ENCODE measurements at places on chromosomes 16 and 17. TPM values are rescaled to one million over a fixed set of nuclear protein-coding genes. Genes with fewer than 3 reads are reported as not detected.

Gene LRRC37A2
- 25.6 TPM for polyA plus RNA-seq

Gene RCVRN
- polyA plus RNA-seq = 0.37 TPM

Gene DHRS7C
- polyA plus RNA-seq = not detected

Gene LYRM9
- polyA plus RNA-seq = 19.4 TPM

Gene FN3K
- 24.8 TPM for polyA plus RNA-seq

Gene PRSS36
- polyA plus RNA-seq = 1.4 TPM

Gene TRIM72
- 0.07 TPM for polyA plus RNA-seq

Gene TMIGD1
- polyA plus RNA-seq = 0.78 TPM

DNA sequence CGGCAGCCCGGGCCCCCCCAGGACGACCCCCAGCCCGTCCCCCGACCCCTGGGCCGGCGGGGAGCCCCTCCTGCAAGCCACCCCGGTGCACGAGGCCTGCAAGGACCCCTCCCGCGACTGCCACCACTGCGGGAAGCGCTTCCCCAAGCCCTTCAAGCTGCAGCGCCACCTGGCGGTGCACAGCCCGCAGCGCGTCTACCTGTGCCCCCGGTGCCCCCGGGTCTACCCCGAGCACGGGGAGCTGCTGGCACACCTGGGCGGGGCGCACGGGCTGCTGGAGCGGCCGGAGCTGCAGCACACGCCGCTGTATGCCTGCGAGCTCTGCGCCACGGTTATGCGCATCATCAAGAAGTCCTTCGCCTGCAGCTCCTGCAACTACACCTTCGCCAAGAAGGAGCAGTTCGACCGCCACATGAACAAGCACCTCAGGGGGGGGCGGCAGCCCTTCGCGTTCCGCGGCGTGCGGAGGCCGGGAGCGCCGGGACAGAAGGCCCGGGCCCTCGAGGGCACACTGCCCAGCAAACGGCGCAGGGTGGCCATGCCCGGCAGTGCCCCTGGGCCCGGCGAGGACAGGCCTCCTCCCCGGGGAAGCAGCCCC is 15.6 kb upstream of the ZFPM1 start:
- DNase-seq = no peak

DNA sequence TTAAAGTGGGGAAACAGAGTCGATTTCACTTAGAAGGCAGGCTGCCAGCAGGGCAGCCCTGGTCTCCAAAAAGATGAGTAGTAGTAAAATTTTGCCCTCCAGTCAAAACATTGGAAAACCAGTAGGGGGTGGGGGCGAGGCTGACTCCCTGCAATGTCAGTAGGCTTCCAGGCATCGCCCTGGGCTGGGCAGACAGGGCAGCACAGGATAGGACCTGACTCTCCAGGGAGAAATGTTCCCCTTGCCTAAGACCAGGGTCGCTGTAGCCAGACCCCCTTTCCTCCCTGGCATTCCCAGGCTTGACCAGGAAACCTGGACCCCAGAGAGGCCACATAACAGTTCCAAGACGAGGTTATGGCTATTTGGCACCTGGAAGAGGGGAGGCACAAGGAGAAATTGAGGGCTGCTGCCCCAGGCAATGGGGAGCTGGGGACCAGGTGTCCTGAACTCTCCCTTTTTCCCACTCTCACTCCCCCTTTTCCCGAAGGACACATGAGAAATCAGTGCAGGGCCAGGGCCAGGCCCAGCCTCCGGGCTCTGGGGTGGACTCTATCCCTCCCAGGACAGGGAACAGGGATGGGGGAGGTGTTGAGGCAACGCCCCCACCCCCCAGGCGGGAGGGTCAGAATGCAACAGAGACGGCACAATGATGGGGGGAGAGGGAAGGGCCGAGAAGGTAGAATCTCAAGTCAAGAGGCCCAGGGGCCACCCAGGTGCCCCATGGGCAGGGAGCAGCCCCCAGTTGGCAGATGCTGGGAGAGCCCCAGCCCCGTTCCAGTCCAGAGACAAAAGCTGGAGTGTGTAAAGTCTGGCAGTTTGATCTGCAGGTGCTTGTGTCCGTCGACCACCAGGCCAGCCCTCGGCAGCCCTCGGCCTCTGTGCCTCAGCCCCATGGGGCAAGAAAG is 4.5 kb upstream of the SAMD14 start:
- DNase-seq = no peak

- no peak for DNase-seq
Observed at GRCh38 chr17:64500862-64501765, 4.3 kb upstream of the POLG2 start.

DNA sequence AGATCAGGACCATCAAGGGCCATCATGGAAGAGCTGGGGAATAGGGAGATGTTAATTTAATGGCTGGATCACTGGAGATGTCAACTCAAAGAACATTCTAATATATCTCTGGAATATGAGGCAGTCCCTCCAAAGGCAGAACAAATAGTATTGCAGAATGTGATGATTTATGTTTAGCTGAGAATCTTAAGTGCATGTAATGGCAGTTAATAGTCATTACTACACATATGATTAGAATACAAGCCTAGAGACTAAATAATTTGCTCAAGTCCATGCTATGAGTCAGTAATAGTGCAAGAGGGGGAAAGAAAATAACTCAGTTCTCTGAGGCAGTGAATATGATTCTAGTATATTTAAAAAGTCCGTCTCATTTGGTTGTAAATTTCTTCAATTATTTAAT is 32.3 kb downstream of the SNTB2 start:
- DNase-seq = no peak

GRCh38 chr17:74945543-74945942 is 9.8 kb downstream of the OTOP3 start:
- DNase-seq = no peak

- DNase-seq = no peak
Observed at GRCh38 chr16:23801378-23801777, 34.4 kb upstream of the PRKCB start.

DNA sequence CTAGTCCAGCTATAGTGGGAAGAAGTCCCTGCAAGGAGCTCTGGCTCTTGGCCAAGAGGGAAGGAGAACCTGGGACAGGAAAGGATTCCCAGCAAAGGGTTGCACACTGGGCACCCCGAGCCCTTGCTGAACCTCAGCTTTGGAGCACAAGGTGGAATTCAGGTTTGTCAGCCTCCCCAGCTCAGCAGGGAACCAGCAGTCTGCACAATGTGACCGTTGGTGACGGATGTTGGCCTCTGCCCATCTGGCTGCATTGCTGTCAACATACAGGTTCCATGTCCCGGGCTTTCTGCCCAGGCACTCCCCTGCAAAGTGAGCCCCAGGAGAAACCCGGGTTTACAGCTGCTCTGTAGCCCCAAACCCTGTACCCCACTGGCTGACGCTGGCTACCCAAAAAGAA is 6.7 kb downstream of the RPRML start:
- DNase-seq = no peak

DNA sequence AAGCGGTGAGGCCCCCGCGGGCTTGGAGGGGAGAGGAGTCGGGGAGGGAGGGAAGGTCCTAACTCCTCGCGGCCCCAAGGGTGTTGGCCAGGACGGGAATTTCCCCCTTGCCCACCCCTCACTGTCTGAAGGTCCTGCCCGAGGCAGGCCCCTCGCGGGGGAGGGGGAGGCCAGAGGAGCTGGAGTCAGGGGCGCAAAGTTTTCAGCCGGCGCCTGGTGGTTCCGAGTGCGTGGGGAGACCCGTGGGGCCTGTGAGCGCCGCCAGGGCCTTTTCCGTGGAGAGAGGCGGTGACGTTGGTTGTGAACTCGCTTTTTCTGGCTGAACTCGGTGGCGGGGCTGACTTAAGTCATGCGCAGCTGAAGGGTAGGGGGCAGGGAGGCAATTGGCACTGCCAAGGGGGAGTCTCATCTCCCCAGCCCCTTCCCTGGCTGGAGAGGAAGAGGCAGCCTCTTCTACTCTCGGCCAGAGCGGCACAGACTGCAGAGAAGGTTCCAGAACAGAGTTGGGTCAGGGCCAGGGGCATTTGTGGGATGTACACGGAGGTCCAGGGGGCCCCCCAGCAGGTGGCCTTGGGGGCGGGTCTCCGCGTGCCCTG is 1.5 kb downstream of the CACNA1H start:
- DNase-seq = no peak

GRCh38 chr17:73228748-73229236 is 32.9 kb downstream of the CPSF4L start:
- no peak for DNase-seq

DNA sequence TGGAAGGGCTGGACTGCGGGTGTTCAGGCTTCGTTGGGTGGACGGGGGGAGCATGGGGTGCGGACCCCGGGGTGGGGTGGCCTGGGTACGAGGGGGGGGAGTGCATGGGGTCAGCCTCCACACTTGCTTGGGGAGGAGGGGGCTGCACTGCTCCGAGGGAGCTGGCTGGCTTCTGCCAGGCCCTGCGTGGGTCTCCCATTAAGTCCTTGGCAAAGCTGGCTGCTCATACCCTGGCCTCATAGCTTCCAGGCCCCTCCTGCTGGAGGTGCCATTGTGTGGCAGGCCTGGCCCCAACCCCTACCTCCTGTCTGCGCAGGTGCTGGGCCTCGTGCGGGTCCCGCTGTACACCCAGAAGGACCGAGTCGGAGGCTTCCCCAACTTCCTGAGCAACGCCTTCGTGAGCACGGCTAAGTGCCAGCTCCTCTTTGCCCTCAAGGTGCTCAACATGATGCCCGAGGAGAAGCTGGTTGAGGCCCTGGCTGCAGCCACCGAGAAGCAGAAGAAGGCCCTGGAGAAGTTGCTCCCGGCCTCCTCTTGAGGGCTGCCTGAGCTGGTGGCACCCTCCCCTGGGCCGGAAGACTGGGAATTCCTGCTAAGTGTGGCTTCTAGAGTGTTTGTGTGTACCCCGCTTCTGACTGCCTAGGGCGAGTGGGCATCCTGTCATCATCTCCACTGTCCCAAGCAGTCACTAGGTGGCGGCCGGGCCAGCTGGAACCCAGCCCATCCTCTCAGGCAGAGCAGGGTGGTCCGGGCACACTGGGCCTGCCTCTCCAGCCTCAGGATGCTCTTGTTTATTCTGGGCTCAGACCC is 1.5 kb downstream of the NUDT16L1 start:
- DNase-seq = no peak

- no peak for DNase-seq
Observed at GRCh38 chr17:8249621-8250500, 772 bp downstream of the PFAS start.

GRCh38 chr16:11561454-11561805 is 25.3 kb downstream of the LITAF start:
- no peak for DNase-seq

DNA sequence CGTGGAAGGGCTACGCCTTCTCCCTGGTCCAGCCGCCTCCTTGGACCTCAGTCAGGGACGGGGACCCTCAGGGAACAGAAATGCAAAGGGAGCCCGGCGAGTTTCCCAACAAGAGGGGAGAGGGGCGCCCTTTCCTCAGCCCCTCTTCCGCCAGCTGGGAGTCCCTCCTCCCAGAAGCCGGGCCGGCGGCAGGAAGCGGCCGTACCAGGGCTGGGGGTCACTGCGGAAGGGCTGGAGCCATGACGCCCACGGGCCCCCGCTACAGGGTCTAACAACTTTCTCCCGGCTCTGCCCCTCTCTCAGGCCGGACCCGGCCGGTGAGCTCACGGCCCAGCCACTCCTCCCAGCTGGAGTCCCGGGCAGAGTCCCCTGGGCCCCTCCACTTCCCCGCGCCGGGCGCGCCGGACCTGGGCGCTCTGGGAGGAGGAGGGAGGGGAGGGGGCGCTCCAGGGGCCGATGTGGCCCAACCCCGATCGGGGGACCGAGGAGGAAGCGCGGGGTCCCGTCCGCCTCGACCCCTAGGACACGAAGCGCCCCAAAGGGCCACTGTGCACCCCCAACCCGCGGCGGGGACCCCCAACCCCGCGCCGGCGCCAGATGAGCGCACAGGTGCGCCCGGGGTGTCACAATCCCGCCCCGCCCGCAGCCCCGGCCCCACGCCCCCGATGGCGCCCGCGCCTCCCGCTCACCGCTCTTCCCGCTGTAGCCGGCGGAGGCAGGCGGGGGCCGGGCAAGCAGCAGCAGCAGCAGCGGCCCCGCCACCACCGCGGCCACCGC is 578 bp downstream of the PGAP6 start:
- no peak for DNase-seq

DNA sequence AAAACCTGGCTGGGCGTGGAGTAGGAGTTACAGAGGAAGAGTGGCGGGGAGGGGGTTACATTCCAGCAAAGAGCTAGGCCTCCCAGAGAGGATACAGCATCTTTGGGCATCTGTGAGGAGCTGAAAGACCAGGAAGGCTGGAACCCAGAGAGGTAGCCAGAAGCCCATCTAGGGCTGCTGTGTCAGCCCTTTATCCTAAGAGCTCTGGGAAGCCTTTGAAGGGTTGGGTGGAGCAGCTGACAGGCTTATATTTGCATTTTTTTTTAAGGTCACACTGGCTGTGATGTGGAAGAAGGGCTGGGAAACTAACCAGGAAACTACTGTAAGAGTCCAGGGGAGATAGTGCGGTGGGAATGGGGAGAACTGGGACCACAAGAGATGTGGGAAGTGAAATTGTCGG is 6.8 kb upstream of the CNOT1 start:
- DNase-seq = no peak

- no peak for DNase-seq
Observed at GRCh38 chr16:683396-684070, 601 bp downstream of the JMJD8 start.

All from right renal cortex interstitium (tissue), 3 donors.